ENCODE measurements at places on chromosomes 13 and 19. TPM values are rescaled to one million over a fixed set of nuclear protein-coding genes. Genes with fewer than 3 reads are reported as not detected.

GRCh38 chr13:44307255-44307654 is 66.4 kb upstream of the SERP2 start:
- DNase-seq: no peak

- DNase-seq: peak; percentile 4
Measured at GRCh38 chr13:105611424-105611823, 924.0 kb downstream of the EFNB2 start.

- peak; percentile 92 for DNase-seq
Measured at GRCh38 chr19:1252821-1253513, 4.6 kb downstream of the MIDN start.

DNA sequence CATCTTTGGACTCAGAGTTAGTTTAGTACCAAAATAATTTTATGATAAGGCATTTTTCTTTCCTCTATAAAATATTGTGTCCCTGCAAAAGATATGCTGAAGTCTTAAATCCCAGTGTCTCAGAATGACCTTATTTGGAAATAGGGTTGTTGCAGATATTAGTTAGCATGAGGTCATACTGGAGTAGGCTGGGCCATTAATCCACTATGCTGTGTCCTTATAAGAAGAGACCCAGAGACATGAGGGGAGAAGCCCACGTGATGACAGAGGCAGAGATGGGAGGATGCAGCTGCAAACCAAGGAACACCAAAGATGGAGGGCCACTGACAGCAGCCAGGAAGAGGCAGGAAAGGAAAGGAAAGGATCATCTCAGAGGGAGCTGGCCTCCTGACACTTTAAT is 6.4 kb downstream of the POGLUT2 start:
- DNase-seq: no peak

- no peak for DNase-seq
Measured at GRCh38 chr19:43624933-43625332, 5.5 kb upstream of the ZNF428 start.

DNA sequence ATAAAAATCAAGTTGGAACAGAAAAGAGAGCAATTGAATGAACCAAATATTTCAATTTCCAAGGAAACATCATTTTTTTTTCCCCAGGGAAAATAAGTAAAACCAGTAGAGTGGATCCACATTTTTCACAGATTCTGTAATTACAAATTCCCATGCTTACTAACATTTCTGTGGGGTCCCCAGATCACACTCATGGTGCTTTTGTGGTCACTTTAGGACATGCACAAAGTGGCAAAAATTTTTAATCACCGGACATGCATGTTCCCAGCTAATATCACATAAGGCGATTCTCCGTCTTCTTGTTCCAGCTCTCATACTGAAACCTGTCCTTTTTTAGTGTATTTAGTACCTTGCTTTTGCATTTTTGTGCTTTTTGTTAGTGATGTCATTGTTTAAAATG is 748.2 kb upstream of the SLITRK1 start:
- no peak for DNase-seq

GRCh38 chr13:51950722-51951121 is 60.5 kb downstream of the ATP7B start:
- no peak for DNase-seq

DNA sequence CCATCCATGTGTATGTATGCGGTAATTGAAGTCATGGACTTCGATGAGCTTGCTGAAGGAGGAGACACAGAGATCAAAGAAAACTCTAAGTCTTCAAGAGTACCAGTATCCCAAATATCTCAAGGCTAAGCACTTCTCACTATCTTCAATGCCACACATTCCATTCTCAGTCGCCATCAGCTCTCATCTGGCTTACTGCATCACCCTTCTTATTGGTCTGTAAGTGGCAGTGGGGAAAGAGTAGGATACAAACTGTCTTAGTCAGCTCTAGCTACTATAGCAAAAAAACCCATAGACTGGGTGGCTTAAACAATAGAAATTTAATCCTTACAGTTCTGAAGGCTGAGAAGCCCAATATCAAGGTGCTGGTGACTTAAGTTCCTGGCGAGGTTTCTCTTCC is 218.7 kb downstream of the POSTN start:
- no peak for DNase-seq

DNA sequence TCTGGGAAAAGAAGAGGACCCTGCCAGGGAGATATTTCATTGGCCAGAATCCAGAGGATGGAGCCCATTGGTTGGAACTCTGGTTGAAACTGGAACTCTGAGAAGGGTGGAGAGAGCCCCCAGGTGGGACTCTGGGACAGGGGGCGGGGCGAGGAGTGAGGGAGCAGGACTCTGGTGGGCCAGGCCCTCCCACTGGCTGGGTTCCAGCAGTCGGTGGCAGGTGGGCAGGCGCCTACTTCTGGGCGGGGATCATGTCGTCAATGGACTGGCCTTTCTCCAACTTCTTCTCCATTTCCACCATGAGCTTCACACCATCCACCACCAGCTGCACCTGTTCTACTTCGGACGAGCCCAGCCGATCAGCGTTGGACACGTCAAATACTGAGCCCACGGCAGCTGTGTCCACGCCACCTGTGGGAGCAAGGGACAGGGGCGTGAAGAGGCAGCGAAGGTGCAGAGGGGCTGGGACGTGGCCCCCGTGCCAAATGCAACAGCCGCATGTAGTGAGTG is 16.1 kb downstream of the CKM start:
- no peak for DNase-seq

DNA sequence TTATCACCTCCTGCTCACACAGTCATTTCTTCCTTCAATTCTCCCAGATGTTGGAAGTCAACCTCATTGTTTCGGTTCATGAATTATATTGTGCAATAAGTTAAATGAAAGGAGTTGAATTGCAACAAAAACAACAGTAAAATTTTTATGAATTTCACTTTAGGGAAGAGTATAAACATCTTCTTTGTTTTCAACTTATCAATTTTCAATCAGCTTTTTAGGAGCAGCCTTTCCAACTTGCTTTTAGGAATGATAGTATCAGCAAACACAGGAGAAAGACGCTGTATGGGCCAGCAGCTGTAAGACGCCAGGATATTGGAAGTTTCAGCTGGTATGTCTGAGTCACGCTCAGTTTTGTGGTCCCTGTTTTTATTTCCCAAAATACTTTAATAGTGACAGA is 132.5 kb upstream of the ARGLU1 start:
- no peak for DNase-seq

GRCh38 chr13:37049810-37050209 is 9.7 kb downstream of the SUPT20H start:
- no peak for DNase-seq

DNA sequence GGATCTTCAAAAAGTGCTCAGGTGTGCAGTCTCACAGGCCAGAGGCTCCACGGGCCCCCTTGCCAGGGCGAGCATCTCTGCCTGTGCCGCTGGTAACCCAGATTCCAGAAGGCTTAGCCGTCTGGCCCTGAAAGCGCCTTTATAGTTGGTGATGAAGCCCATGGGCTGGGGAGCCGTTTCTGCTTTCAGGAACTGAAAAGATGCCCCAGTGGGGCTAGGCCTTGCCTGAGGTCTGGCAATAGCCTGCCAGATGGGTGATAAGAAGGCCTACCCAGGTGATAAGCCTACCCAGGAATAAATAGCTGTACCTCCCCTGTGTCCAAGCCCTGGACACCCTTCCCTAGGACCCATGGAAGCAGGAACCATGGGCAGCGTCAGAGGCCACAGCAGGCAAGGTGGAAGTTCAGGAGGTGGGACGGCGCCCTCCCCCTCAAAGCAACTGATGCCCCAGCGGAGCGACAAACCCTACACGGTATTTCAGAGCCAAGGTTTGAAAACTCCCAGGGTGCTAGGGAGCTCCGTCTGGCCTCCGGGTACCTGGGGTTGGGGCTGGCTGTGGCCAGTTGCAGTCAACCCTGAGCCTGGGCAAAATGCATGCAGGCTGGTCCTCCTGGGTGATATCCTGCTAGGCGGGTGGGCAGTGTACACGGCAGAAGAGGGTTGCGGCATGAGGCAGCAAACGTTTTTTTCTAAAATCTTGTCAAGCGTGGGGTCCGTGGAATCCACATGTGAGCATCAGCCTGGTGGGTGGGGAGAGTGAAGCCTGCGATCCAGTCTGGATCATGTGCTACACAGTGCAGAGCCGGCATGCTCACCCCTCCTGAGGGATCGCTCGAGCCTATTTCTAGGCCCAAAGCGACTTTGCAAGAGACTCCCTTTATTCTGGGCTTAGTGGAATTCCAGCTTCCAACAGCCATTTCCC is 45.3 kb downstream of the ACTN4 start:
- DNase-seq: no peak

GRCh38 chr13:109724603-109725002 is 61.8 kb downstream of the IRS2 start:
- no peak for DNase-seq

- no peak for DNase-seq
Measured at GRCh38 chr19:45163751-45164460, 3.1 kb upstream of the NKPD1 start.

DNA sequence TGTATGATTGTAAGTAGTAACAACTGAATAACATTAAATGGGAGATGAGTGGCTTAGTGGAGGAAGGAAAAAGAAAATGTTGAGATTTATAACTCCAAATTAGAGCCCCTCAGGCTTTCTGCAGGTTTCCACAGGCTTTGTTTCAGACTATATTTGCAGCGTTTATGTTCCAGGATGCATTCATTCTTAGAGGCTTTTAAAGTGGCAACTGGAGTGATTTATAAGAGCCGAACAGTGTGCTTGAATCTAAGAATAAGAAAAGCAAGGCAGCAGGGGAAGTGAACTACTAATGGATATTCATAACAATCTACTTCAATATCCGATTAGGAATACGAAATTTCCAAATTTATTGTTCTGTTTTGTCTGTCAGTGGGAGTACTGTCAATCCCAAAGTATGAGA is 91.0 kb downstream of the UFM1 start:
- DNase-seq: no peak

DNA sequence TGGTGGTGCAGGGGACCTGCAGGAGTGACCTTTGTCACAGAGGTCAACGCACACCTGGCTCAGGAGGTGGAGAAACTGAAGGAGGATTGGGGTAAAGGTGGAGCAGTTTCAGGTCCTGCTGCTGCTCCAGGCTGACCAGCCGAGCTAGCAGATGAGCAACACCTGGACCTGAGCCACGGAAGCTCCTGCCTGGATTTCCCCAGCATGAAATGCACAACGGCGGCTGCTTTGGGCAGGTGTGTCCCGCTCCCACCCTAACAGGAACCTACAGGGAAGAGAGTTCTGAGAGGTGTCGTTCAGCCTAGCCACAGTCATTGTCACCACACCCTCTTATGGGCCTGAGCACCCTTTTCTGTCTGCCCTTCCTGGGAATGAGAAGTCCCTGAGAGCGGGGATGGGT is 15.7 kb upstream of the CD177 start:
- DNase-seq: no peak

DNA sequence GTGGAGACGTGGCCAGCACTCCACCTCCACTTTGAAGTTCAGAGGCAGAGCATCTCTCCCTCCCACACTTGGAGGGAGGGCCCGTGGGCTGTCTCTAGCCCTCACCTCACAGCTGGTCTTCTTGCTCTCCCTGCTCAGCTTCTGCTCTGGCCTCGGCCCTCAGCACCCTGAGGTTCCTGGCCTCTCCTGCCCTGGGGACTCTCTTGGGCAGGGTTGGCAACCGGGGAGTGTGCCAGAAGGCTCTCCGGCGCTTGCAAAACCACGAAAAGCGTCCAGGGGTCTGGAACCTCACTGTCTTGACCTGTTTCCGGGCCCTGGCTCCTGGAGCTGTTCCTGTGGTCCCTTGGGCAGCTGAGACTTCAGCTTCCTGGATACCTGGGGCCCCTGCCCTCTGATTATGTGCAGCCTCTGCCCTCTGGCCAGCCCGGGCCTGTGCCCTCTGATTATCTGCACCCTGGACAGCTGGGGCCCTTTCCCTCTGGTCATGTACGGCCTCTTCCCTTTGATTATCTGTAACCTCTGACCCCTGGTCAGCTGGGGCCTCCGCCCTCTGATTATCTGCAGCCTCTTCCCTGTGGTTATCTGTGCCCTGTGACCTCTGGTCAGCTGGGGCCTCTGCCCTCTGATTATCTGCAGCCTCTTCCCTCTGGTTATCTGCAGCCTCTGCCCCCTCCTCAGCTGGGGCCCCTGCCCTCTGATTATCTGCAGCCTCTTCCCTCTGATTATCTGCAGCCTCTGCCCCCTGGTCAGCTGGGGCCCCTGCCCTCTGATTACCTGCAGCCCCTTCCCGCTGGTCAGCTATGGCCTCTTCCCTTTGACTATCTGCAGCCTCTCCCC is 2.1 kb downstream of the CCDC8 start:
- DNase-seq: no peak

GRCh38 chr13:94335761-94336526 is 143.5 kb downstream of the DCT start:
- no peak for DNase-seq

- no peak for DNase-seq
Measured at GRCh38 chr13:107209824-107210722, 642.1 kb upstream of the ARGLU1 start.

- peak; percentile 46 for DNase-seq
Measured at GRCh38 chr13:74203576-74203975, 69.4 kb upstream of the KLF12 start.

GRCh38 chr19:51375504-51376221 is 3.2 kb upstream of the NKG7 start:
- no peak for DNase-seq

- no peak for DNase-seq
Measured at GRCh38 chr19:48644355-48644754, 1.6 kb downstream of the CA11 start.

DNA sequence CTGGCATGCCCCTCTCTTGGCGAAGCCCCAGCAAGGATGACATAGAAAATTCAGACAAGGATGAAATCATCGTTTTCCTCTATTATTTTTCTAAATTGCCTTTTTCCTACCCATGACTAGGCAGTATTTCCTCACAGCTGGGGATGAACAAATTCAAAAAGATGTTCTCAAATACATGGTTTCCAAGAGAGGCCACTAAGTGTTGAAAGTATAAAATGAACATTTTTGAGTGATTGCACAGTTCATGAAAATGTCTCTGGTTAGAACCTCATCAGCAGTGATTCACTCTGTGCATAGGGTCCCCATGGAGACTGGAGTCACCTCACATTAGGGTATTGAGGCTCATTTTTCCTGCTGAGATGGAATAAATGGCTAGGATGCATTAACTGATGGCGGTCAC is 373.7 kb downstream of the DNAJC15 start:
- DNase-seq: no peak

DNA sequence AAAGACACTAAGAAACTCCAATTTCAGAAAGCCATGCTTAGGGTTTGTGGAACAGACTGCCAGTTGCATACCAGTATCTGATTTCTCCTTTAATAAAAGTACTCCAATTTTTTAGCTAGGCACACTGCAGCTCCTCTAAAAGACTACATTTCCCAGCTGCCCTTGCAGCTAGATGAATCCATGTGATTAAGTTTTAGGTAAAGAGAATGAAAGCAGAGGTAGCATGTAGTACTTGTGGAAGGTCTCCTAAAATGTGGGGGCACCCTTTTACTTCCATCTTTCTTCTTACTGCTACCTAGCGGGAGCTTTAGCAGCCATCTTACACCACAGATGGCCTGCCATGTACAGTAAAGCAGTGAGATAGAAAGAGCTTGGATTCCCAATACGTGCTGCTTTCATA is 33.0 kb upstream of the TSC22D1 start:
- DNase-seq: no peak

GRCh38 chr19:50344661-50345318 is 15.6 kb upstream of the KCNC3 start:
- DNase-seq: no peak

The LILRA2 gene
- polyA plus RNA-seq: not detected

The IL4I1 gene
- polyA plus RNA-seq: 0.92 TPM

The FCAR gene
- not detected for polyA plus RNA-seq

The ZNF112 gene
- polyA plus RNA-seq: 6.9 TPM

The BCKDHA gene
- 15.3 TPM for polyA plus RNA-seq

The HIF3A gene
- polyA plus RNA-seq: 0.47 TPM

The SIGLEC8 gene
- not detected for polyA plus RNA-seq

The ERICH6B gene
- not detected for polyA plus RNA-seq

The VSTM1 gene
- polyA plus RNA-seq: not detected

The MYPOP gene
- polyA plus RNA-seq: 1.6 TPM

The KLK12 gene
- polyA plus RNA-seq: not detected

The EPSTI1 gene
- polyA plus RNA-seq: 4.0 TPM
